ENCODE measurements at places on chromosomes 2 and 18. TPM values are rescaled to one million over a fixed set of nuclear protein-coding genes. Genes with fewer than 3 reads are reported as not detected.

The PROKR1 gene
- not detected for total RNA-seq

The POMC gene
- total RNA-seq, result not detected

The SOX11 gene
- 1.8 TPM for total RNA-seq

The MYCN gene
- not detected for total RNA-seq

The EMILIN1 gene
- total RNA-seq, result 10.8 TPM

The ERICH2 gene
- total RNA-seq, result 1.1 TPM

The SERPINB3 gene
- total RNA-seq, result not detected

The PLA2R1 gene
- 0.06 TPM for total RNA-seq

The GRHL1 gene
- total RNA-seq, result 0.25 TPM

The TCF23 gene
- not detected for total RNA-seq

The SPIRE1 gene
- total RNA-seq, result 10.7 TPM

The ONECUT2 gene
- 1.3 TPM for total RNA-seq

The CRYBA2 gene
- not detected for total RNA-seq

- peak; percentile 95 for DNase-seq
Observed at GRCh38 chr18:3447895-3448837, 1.8 kb upstream of the TGIF1 start.

DNA sequence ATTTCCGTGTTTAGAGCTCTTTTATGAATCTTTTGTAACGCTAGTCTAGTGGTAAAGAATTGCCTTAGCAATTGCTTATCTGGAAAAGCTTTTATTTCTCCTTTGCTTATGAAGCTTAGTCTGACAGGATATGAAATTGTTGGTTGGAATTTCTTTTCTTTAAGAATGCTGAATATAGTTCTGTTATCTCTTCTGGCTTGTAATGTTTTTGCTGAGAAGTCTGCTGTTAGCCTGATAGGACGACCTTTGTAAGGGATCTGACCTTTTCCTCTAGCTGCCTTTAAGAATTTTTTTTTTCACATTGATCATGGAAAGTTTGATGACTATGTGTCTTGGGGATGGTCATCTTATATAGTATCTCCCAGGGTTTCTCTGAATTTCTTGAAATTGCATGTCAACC lies 101.1 kb downstream of the TRABD2A start:
- no peak for DNase-seq

DNA sequence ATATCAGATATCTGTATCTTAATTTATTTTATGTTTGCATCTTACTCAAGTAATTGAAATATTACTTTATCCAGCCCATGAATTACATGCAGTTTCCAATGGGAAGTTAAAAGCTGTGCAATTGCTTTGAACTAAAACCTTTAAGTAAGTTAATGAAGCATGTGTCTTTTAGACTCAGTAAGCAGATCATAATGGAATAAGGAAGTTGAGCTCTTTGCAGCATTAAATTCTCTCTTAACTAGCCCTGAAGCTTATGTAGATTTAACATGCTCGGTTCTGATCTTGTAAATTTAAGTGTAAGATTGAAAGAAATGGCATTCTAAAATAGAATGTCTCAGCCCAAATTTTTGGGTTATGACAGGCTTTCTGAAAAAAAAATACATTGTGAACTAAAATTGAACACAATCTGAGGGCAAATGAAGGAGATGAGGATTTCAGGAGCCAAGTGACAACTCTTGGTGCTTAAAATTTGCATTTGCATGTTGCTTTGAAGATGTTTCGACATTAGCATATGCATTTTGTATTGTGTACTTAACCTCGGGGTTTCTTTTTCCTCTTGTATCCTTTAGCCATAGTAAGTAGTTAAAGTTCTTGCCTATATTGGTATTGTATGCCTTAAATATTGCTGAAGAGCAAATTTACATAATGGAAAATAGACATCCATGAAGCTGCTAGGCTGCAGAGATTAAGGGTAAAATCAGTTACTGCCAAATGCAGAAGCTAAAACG lies 297.8 kb upstream of the KCNJ3 start:
- DNase-seq, result no peak

GRCh38 chr2:254241-254640 lies 9.6 kb downstream of the SH3YL1 start:
- no peak for DNase-seq

DNA sequence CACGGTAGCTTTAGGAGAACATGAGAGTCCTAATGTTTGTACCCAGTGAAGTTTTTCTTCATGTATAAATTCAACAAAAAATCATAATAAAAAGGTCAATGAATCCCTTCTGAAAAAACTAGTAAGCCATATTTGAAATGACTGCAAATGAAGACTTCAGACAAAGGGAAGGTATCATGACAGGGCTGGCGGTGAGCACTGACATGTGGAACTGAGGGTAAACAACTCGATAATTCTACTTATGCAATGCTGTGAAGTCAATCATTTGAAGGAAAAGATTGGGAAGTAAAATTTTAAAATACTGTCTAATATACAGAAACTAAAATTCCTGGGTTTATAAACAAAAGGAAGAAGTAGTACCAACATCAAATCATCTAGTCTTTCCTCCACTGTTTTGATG lies 190.2 kb upstream of the COPS8 start:
- DNase-seq, result no peak

- DNase-seq, result no peak
Observed at GRCh38 chr18:3286159-3286558, 24.2 kb downstream of the MYL12B start.

DNA sequence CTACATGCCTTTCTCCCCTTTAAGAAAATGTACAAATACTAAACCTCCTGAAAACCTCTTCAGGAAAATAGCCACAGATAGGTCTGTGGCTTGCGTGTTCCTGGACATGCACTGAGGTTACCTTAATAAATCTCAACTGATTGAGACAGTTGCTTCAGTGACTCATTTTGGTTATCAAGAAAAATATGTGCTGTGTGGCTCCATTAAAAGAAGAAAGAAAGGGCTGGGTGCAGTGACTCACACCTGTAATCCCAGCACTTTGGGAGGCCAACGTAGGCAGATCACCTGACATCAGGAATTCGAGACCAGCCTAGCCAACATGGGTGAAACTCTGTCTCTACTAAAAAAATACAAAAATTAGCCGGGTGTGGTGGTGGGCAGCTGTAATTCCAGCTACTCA lies 27.1 kb downstream of the CREG2 start:
- DNase-seq, result no peak

DNA sequence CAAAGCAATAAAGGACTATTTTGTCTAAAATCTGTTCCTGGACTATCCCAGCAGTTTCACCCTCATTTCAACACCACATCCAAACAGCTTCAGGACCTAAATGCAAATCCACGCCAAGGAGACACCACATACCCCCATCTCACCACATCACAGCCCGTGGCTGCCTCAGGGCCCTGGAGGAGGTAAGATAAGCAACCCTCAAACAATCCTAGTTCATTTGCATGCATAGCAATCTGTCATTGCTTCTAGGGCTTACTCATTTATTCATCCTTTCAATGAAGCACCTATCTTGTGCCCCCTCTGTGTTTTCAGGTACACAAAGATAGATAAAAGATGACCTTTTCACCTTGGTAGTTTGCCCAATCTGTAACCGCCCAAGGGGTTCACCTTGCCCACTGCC lies 86.5 kb downstream of the VSNL1 start:
- DNase-seq, result no peak

- peak; percentile 76 for DNase-seq
Observed at GRCh38 chr2:112626604-112627059, 19.1 kb upstream of the SLC20A1 start.

- DNase-seq, result no peak
Observed at GRCh38 chr2:161228511-161229240, 68.4 kb downstream of the TANK start.

DNA sequence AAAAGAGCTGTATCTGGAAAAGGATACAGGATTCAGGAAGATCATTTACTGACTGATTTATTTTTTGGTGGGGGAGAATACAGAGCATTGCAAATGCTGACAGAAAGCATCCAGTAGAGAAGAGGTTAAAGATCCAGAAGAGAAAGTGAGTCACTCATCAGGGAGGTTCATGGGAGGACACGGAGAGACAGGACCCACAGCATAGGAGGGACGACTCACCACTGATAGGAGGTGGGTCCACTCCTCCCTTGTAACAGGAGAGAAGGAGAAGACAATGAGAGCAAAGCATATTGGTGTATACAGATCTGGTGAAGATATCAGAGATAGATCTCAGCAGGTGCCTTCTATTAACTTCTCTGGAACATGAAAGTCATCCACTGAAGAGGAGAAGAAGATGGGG lies 142.4 kb upstream of the AQP4 start:
- no peak for DNase-seq

DNA sequence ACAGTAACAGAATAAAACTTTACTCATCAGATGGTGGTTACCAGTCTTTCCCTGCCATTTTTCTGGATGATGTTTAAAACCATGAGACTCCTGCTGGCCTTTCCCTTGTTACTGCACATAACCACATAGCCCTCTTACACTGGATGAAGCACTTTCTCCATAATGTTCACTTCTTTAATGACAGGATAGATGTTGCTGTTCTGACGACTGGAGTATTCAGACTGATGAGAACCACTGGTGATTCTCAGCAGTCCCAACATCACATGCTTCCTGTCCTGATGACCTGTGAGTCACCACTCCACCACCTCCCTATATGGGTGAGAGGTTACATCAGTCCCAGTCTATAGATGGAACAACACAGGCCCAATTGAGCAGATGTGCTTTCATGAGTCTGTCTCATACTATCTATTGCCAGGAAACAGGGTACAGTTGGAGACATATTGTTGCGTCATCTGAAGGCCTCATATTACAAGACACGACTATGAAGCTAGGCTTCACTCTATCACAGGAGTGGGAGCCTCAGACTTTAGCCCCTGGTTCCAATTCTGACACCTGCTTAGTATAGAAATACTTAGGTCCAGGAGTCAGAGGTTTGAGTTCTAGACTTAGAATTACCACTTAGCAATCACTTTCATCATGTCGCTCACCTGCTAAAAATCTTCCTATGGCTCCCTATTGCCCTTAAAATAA lies 145.7 kb upstream of the KLF7 start:
- peak; percentile 85 for DNase-seq

DNA sequence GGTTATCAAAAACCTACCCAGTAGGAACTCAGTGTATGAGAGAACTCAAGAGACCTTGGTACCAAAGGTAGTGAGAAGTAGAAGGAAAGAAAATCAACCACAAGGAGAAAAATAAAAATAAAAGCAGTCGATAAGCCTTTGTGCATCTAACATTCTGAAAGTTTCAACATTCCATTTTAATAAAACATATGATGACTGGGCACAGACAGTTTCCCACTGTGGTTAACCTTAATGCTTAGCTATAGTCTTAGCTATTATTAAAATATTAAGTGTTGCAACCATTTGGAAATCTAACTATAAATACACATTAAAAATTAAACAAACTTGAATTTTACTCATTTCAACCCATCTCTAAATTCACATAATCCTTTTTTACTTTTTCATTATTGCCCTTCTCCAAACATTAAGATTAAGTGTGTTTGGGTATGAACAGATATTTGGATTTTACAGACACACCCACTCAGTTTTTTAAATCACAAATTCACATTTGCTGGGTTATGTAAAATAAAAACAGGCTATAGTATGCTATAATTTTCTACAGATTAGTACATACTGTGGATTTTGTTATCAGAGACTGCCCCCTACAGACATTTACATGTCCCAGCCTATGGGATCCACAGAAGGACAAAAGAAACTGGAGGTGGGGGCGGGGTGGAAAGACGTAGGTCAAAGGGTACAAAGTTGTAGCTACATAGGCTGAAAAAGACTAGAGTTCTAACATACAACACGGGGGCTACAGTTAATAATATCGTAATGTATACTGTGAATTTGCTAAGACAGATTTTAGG lies 32.8 kb downstream of the SRBD1 start:
- DNase-seq, result peak; percentile 22

GRCh38 chr18:38884050-38884449 lies 1318.5 kb upstream of the CELF4 start:
- no peak for DNase-seq

GRCh38 chr2:216392945-216393840 lies 19.1 kb upstream of the SMARCAL1 start:
- DNase-seq, result no peak

DNA sequence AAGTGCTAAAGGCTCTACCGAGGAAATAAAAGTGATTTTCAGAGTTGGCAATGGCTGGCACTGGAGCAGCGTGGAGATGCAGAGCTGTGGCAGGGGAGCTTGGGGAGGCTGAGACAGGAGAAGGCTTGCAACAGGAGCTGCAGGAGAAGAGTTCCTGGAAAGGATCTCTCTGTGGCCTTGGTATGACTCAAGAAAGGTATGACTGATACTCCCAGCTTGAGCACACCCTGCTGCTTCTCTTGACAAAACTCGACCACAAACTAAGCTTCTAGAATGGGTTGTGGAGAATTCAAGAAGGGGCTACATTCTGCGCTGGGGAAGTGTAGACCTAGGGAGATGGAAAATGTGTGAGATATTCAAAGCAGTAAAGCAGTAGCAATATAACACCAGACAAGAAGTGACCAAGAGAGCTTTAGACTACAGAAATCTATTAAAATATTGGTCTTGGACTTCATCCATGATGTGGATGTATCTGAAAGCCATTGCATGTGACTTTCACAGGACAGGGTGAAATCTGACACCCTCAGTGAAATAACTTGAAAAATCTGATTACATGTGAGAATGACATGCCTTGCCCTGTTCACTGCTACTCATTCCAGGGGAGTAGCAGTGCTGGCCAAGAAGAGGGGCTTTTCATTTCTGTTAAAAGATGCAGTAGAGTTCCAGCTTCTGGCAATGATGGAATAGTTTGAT lies 41.5 kb downstream of the SUCLG1 start:
- DNase-seq, result no peak

GRCh38 chr2:1638281-1638860 lies 105.9 kb downstream of the PXDN start:
- DNase-seq, result no peak

DNA sequence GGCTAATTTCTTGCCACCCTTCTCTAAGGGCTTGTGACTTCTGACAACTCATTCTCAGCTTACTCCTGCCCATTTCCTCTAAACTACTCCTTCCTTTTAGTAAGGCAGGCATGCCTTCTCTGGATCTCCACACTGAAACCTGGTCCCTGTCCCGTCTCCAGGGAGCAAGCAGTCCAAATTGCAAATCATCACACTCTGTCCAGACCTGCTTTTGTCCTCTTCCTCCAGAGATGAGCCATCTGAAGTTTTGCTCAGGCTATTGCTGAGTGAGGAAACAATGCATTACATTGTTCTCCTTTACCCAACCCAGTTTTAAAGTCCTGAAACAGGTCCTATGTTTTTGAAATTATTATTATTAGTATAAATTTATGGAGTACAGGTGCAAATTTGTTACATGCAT lies 57.3 kb downstream of the ARHGAP25 start:
- no peak for DNase-seq

GRCh38 chr18:58125183-58125582 lies 81.2 kb downstream of the NEDD4L start:
- DNase-seq, result no peak

GRCh38 chr2:99858951-99859596 lies 283.3 kb downstream of the AFF3 start:
- no peak for DNase-seq

- no peak for DNase-seq
Observed at GRCh38 chr2:239086325-239087020, 238.6 kb downstream of the TWIST2 start.

Data from H4 (cell line).